ENCODE measurements at places on chromosomes 3 and 15.

DNA sequence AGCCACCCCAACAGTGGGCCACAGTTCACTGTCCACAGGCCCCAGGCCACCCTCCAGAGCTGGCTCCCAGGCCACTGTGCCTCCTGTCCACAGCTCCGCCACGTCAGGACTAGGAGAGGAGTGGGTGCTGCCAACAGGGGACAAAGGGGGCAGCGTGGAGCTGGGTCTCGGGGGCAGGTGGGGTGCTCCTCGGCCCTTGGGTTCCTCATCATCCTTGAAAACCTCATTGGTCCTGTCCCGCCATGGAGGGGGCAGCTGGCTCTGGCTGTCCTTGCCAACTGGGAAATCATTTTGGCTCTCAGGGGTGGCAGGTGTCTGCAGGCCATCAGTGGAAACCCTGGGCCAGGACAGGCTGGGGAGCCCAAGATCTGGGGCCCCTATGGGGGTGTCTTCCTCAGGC, 45.2 kb downstream of the ADAMTS7 start:
- DNase-seq, result peak; percentile 56

- DNase-seq, result no peak
Measured at GRCh38 chr3:20323307-20323927, 137.4 kb upstream of the SGO1 start.

DNA sequence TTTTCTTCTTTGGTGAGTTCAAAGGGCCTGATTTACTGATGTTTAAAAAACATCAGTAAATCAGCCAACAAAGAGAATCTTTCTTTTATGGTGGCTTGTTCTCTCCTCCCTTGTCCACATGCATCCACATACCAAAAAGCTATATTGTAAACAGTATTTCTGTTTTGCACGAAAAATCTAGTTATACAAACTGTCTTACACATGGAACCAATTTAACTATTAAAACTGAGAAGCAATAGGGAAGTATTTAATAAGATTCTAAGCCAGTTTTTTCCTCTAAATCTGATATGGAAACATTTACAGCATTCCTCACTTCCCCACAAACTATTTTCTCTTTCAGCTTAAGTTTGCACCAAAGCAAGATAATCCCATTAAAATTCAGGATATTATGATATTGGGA, 110.8 kb upstream of the ICE2 start:
- DNase-seq, result no peak

- no peak for DNase-seq
Measured at GRCh38 chr15:35496585-35496984, 49.4 kb downstream of the DPH6 start.

DNA sequence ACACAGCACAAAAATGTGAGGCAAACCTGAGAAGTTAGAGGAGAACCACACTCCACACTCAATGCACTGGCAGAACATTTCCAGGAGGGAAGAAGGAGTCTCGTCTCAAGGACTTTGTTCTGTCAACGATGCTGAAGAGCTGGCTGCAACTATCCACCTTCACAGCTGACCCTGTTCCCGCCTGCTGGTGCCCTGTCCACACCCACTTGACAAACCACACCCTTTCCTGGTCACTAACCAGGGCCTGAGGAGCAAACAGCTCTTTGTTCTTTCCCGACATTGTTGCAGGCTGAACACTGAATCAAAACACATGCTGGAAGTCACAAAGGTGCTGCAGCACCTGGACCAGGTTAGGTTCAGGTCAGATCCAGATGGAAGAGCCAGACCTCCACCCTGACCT, 92.6 kb upstream of the ARRDC4 start:
- no peak for DNase-seq

DNA sequence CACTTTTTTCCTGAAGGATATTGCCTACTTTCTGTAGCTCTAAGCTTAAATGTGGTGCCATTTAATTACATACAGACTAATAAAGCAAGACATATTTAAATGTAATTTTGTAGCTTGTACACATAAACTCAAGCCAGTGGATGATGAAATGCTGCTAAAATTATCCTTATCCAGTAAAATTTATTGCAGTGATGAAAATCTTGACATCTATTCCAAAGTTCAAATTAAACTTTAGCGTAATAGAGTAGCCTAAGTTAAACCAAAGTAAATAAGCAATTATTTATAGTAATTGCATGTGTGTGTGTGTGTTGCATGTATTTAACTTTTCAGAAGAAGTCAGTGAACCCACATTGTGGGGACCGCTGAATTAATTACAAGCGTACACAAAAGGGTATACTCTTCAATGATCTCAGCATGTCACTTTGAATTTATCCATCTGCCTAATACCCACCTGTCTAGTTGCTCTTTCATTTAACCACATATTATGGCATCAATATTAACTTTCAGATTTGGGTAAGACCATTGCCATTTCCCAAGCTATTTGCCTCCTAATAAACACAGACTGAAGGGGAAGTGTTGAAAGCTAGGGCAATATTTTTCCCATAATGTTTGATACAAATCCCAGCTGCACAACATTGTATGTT, 85.0 kb downstream of the MECOM start:
- no peak for DNase-seq

DNA sequence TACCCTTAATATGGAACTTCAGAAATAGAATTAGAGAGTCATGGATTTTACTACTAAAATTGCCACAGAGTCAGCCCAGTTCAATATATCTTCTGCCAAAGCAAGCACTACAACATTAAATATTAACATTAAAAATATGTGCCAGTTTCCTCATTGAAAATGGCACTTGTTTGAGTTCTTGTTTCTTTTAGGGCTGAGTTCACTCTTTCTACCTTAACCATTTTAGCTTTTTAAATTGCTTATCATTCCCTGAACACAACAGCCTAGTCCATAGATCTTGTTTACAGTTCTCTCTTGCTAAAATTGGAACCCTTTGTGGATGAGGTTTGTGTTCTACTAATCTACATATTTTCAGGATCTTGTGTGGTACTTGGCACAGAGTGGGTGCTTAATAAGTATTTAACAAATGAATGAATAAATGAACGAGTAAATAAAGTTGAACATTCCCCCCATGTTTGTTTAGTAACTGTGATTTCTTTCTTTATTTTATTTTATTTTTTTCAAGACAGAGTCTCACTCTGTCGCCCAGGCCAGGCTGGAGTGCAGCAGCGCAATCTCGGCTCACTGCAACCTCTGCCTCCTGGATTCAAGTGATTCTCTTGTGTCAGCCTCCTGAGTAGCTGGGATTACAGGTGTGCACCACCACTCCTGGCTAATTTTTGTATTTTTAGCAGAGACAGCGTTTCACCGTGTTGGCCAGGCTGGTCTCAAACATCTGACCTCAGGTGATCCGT, 46.0 kb upstream of the SLC7A14 start:
- no peak for DNase-seq

DNA sequence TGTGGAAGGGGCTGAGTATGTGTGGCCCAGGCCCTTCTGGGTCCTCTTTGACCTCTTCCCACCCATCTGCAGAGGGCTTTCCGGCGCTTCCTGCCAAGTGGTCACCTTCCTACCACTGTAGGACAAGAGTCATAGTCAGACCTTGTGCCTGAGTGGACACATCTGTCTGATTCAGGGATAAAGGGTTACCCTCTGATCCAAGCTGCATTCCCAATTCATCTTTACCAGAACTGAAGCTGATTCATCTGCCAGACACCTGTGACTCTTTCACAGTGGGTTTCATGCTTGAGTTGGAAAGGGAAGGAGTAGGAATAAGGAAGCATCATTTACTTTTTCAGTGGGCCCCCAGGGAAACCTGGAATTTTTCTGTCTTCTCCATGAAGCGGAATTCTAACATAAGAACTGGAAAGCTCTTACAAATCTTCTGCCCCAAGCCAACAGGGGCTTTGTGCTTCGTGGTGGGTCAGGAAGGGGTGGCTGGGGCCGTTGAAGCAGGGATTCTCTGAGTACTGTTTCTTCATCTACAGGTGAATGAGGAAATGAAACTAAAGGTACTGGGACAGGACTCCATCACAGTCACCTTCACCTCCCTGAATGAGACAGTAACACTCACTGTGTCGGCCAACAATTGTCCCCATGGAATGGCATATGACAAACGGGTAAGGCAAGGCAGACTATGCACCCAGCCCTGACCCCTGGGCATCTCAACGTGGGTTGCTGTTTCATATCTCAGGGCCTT, 46.4 kb downstream of the C3orf20 start:
- no peak for DNase-seq

- DNase-seq, result peak; percentile 29
Measured at GRCh38 chr15:56832125-56832524, 86.3 kb upstream of the TCF12 start.

GRCh38 chr15:89514596-89515406, 18.4 kb upstream of the RHCG start:
- DNase-seq, result no peak

DNA sequence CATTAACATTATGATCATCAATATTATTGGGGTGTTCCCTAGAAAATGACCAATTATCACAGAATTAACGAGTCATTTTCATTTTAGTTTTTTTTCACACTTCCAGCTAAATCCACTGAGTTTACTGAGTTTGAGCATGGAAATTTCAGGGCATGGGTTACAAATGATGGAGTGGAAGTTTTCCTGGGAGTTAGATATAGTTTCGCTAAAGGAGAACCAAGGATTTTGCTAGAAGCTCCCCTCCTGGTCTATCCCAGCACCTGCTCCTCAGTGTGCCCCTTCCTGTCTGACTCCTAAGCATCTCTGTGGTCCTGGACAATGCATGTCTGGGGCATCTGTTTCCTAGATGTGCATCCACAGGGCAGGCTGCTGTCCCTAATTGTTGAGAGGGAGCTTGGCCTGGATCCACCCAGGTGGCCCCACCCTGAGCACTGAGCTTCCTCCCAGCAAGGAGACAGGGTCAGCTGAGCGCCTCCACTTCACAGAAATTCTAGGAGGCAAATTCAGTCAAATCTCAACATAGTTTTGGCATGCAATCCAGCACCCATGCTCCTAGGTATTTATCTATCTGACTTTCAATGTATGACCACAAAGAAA, 102.3 kb upstream of the GOLGA6L6 start:
- no peak for DNase-seq

DNA sequence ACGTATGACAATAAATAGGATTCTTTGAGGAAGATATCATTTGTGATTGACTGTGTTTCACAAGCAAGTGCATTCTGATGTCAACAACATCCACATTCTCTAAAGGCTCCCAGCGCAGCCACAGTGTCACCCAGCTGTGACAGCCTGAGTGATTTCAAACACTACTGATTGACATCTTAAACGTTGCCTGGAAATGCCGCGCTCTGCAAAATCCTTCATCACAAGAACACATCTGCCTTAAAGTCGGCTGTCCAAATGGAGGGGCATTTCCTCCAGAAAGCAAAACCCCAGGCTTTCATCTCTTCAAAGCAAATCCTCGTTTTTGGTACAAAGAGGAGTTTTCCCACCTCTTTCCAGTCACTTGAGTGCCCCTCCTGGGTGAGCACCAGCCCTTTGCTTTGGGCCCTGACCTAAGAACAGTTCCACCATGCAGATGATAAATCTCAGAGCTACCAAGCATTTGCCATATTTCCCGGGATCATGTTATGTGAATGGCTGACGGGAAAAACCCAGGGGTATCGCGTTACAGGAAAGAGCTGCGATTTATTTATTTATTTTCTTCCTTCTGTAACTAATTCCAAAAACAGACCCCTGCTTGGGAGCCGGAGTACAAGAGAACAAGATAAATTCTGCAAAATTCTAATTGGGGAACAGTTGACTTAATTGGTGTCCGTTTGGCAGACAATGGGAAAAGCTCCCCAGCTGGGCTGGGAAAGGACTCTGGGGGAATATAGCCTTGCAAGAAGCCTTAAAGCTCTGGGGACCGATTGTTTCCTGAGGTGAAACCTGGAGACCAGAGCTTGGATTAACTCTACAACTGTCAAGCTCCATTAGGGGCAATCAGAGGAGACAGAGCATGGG, 703.8 kb upstream of the NR2F2 start:
- DNase-seq, result no peak

DNA sequence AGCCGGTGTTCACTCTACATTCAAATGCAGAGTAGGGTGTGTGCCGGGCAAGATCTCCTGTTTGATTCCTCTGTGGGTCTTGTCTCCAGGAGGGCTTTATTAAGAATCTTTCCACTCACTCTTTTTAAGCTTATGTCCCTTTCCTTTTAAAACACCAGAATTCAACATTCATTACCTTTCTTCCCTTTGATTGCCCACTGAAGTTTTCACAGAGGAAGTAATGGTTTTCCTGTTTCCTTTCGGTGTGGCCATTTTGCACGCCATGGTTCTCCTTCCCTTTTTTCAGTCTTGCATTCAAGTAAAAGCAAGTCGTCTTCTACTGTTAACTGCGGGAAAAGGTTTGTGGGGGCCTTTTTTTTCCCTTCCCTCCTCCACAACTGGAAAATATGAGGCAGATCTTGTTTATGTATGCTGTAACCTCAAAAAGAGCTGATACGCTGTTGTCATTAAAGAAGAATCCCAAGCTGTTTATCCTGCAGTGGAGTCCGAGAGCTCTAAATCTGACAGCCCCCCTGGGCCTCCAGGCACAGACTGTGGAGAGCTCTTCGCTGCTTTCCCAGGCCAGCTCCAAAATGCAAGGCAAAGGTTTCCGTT, 40.5 kb downstream of the FILIP1L start:
- no peak for DNase-seq

DNA sequence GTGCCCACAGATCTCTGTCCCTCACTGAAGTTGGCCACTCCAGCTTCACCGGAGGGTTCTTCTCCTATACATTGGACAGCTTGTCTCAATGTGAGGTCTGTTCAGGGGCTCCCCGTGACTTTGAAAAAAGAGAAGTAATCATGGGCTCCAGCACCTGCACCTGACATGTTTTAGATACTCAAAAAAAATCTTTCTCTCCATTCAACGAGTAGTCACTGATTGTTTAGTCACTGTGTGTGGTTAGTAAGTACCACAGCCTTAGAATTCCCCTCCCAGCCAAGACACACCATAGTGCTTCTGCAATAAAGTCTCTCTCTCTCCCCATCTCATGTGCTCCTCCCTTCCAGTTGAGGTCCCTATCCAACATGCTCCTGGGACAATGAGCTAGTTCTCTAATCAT, 18.6 kb downstream of the CCR9 start:
- no peak for DNase-seq

- DNase-seq, result no peak
Measured at GRCh38 chr3:144079634-144080033, 108.0 kb downstream of the DIPK2A start.

- no peak for DNase-seq
Measured at GRCh38 chr3:136437043-136437442, 186.9 kb downstream of the PCCB start.

GRCh38 chr3:73234354-73235014, 173.0 kb downstream of the EBLN2 start:
- no peak for DNase-seq

DNA sequence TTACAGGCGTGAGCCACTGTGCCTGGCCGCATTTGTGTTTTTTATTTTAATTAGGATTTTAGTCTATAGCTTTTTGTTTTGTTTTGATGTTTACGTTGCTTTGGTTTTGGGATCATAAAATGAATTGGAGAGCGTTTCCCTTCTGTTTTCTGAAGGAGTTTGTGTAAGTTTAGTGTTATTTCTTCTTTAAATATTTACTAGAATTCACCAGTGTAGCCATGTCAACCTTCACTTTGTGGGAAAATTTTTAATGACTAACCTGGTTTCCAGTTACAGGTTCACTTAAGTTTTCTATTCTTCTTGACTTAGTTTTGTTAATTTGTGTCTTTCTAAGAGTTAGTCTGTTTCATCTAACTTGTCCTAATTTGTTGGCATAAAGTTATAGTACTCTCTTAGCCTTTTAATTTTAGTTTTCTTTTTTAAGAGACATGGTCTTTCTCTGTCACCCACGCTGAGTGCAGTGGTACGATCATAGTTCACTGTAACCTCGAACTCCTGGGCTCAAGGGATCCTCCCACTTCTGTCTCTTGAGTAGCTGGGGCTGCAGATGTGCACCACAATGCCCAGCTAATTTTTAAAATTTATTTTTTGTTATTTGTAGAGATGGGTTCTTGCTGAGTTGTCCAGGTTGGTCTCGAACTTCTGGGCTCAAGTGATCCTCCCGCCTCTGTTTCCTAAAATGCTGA, 61.0 kb downstream of the CHD2 start:
- no peak for DNase-seq

GRCh38 chr3:105375750-105376511, 9.2 kb downstream of the ALCAM start:
- no peak for DNase-seq
